T-helper 17 cell (primary cell): ENCODE measurements at places on chromosomes 12 and 14. TPM values are rescaled to one million over a fixed set of nuclear protein-coding genes. Genes with fewer than 3 reads are reported as not detected.

GRCh38 chr14:104967386-104968152 is 10.6 kb downstream of the AHNAK2 start:
- peaks cover 18% of the 10 kb centered on the region for H3K27me3 ChIP-seq
- H3K4me3 ChIP-seq: no peak overlapping the region
- DNase-seq: no peak
- peaks cover 2% of the 10 kb centered on the region for H3K36me3 ChIP-seq

- no peak within 1 kb of the TSS for H3K27ac ChIP-seq
- peaks cover 79% of the 10 kb centered on the region for H3K27me3 ChIP-seq
- peak within 1 kb of the TSS; percentile 73 for H3K4me3 ChIP-seq
- no peak for DNase-seq
- no peaks in the 10 kb centered on the region for H3K36me3 ChIP-seq
Measured at GRCh38 chr14:71932229-71932981, at the start of gene RGS6. Gene RGS6, plus strand, starts transcription at chr14:71932429.

- no peaks in the 10 kb centered on the region for H3K27me3 ChIP-seq
- H3K27ac ChIP-seq: no peak overlapping the region
- no peak for DNase-seq
- H3K4me1 ChIP-seq: no peaks in the 10 kb centered on the region
Measured at GRCh38 chr12:19288603-19289244, 150.6 kb upstream of the AEBP2 start.

DNA sequence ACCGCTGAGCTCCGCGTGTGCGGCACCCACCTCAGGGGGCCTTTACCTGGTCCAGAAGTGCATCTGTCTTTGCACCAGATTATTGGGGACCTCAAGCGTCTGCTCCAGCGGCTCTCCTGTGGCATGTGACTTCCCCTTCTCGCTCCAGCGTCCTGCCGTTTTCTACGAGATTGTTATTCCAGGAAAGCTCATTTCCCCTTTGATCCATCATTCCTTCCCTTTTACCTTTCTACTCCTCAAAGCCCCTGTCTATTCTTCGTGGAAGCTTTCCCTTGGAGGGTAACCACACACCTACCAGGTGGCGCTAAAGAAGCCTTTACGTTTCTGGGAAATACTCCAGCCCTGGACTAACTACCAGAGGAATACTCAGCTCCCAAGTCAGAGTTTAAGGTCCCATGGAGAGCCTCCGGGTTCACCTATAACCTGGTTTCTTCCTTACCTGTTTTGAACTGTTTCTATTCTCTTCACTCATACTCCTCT is 1.5 kb downstream of the FKBP4 start:
- peaks cover 28% of the 10 kb centered on the region for H3K4me1 ChIP-seq
- H3K36me3 ChIP-seq: no peaks in the 10 kb centered on the region
- H3K4me3 ChIP-seq: peak overlapping the region; percentile 92

DNA sequence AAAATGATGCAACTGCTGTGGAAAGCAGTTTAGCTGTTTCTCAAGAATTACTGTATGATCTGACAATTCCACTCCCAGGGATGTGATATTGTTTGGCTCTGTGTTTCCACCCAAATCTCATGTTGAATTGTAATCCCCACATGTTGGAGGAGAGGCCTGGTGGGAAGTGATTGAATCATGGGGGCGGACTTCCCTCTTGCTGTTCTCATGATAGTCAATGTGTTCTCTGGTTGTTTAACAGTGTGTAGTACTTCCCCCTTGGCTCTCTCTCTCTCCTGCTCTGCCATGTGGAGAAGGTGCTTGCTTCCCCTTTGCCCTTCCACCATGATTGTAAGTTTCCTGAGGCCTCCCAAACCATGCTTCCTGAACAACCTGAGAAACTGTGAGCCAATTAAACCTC is 93.4 kb upstream of the CPM start:
- H3K4me3 ChIP-seq: no peak overlapping the region
- no peak overlapping the region for H3K27ac ChIP-seq
- no peak for DNase-seq
- H3K36me3 ChIP-seq: no peaks in the 10 kb centered on the region
- peaks cover 32% of the 10 kb centered on the region for H3K27me3 ChIP-seq

- H3K36me3 ChIP-seq: no peaks in the 10 kb centered on the region
- no peak overlapping the region for H3K27ac ChIP-seq
- peaks cover 26% of the 10 kb centered on the region for H3K27me3 ChIP-seq
Measured at GRCh38 chr12:69096669-69097335, 142.6 kb upstream of the CPSF6 start.

DNA sequence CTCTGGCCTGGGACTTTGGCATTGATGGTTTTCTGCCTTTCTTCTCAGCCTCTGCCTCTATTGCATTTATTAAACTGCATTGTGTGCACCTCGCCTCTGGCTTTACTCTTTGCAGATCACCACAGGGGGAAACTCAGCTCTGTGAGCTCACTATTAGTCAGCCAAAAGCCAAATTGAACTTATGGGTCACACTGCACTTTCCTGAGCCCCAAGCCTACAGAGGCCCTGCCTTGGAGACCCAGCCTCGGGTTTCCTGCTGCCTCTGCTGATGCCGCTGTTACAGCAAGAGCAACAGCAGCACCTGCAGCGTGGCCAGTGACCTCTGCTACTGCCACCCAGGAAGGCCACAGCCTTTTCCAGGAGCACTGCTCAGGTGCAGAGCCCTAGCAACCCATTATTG is 122.5 kb downstream of the DAD1 start:
- no peaks in the 10 kb centered on the region for H3K36me3 ChIP-seq
- H3K4me3 ChIP-seq: no peak overlapping the region
- H3K27ac ChIP-seq: no peak overlapping the region
- no peaks in the 10 kb centered on the region for H3K4me1 ChIP-seq
- no peaks in the 10 kb centered on the region for H3K27me3 ChIP-seq

DNA sequence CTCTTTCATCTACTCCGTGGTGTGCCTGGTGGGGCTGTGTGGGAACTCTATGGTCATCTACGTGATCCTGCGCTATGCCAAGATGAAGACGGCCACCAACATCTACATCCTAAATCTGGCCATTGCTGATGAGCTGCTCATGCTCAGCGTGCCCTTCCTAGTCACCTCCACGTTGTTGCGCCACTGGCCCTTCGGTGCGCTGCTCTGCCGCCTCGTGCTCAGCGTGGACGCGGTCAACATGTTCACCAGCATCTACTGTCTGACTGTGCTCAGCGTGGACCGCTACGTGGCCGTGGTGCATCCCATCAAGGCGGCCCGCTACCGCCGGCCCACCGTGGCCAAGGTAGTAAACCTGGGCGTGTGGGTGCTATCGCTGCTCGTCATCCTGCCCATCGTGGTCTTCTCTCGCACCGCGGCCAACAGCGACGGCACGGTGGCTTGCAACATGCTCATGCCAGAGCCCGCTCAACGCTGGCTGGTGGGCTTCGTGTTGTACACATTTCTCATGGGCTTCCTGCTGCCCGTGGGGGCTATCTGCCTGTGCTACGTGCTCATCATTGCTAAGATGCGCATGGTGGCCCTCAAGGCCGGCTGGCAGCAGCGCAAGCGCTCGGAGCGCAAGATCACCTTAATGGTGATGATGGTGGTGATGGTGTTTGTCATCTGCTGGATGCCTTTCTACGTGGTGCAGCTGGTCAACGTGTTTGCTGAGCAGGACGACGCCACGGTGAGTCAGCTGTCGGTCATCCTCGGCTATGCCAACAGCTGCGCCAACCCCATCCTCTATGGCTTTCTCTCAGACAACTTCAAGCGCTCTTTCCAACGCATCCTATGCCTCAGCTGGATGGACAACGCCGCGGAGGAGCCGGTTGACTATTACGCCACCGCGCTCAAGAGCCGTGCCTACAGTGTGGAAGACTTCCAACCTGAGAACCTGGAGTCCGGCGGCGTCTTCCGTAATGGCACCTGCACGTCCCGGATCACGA is 2.2 kb downstream of the SSTR1 start:
- peaks cover 10% of the 10 kb centered on the region for H3K36me3 ChIP-seq
- H3K27me3 ChIP-seq: peaks cover 56% of the 10 kb centered on the region
- no peak for DNase-seq
- H3K4me3 ChIP-seq: peak overlapping the region; percentile 68
- H3K27ac ChIP-seq: no peak overlapping the region
- peaks cover 11% of the 10 kb centered on the region for H3K4me1 ChIP-seq

- H3K4me1 ChIP-seq: no peaks in the 10 kb centered on the region
- no peak for DNase-seq
- no peak overlapping the region for H3K4me3 ChIP-seq
- no peak overlapping the region for H3K27ac ChIP-seq
- no peaks in the 10 kb centered on the region for H3K36me3 ChIP-seq
- no peaks in the 10 kb centered on the region for H3K27me3 ChIP-seq
Measured at GRCh38 chr14:80278293-80279023, 67.2 kb upstream of the DIO2 start.

DNA sequence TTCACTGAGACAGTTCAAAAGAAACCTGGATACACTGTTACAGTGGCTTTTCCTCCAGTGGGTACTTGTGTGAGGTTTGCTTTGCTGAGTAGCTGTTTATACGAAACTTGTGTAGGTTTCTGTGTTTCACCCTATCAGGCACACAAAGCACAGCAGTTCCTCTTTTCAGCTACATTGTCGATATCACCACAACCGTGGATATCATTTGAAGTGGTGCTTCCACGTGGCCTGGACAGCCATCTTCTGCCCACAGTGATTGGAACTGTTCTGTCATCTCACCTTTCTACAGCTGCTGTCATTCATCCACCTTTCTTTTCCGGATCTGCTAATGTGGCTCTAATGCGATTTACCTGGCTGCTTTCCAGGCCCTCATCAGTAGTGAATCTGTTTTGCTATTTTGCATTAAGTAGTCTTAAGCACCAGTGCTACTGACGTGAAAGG is 368.8 kb downstream of the SYT1 start:
- H3K36me3 ChIP-seq: no peaks in the 10 kb centered on the region
- DNase-seq: no peak
- no peak overlapping the region for H3K27ac ChIP-seq
- no peaks in the 10 kb centered on the region for H3K27me3 ChIP-seq
- H3K4me3 ChIP-seq: no peak overlapping the region

GRCh38 chr14:72965249-72965648 is 39.0 kb downstream of the DCAF4 start:
- peaks cover 6% of the 10 kb centered on the region for H3K4me1 ChIP-seq
- H3K27me3 ChIP-seq: no peaks in the 10 kb centered on the region
- no peak for DNase-seq
- peaks cover 3% of the 10 kb centered on the region for H3K36me3 ChIP-seq
- peak overlapping the region; percentile 65 for H3K27ac ChIP-seq

GRCh38 chr14:52871606-52872005 is 79.2 kb downstream of the FERMT2 start:
- DNase-seq: no peak
- H3K36me3 ChIP-seq: peaks cover 7% of the 10 kb centered on the region
- peaks cover 5% of the 10 kb centered on the region for H3K27me3 ChIP-seq
- H3K27ac ChIP-seq: peak overlapping the region; percentile 41
- H3K4me3 ChIP-seq: no peak overlapping the region

DNA sequence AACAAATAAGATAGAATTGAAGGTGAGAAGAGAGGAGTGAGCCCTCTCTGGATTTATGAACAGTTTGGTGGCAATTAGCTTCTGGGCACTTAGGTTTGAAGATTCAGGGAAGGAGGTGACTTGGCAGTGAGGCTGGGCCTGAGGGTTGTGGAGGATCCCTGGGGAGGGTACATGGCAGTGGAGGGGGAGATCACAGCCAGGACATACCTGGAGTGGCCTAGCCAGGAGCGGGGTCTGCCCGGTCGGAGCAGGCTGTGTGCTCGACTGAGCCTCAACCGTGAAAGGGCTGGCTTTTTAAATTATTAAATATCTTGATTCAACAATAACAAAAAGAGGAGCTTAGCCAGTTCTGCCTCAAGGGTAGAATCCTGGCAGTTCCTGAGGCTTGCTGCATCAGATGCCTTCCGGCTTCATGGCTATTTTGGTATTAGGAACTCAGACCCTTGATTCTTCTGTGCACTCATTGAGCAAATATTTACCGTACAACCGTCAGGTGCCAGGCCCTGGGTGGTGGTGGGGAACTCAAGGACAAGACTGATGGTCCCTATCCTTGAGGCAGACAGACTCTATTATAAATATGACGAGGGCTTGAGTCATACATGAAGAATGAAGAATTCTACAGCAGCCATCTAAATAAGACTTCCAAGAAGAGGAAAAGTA is 73.4 kb downstream of the SPTB start:
- H3K4me1 ChIP-seq: peaks cover 2% of the 10 kb centered on the region
- peaks cover 2% of the 10 kb centered on the region for H3K36me3 ChIP-seq
- H3K4me3 ChIP-seq: no peak overlapping the region
- DNase-seq: no peak
- H3K27me3 ChIP-seq: peaks cover 23% of the 10 kb centered on the region

GRCh38 chr14:32627545-32628298 is 298.6 kb downstream of the AKAP6 start:
- peaks cover 6% of the 10 kb centered on the region for H3K27me3 ChIP-seq
- H3K4me1 ChIP-seq: peaks cover 3% of the 10 kb centered on the region
- H3K27ac ChIP-seq: no peak overlapping the region
- DNase-seq: no peak
- no peaks in the 10 kb centered on the region for H3K36me3 ChIP-seq

DNA sequence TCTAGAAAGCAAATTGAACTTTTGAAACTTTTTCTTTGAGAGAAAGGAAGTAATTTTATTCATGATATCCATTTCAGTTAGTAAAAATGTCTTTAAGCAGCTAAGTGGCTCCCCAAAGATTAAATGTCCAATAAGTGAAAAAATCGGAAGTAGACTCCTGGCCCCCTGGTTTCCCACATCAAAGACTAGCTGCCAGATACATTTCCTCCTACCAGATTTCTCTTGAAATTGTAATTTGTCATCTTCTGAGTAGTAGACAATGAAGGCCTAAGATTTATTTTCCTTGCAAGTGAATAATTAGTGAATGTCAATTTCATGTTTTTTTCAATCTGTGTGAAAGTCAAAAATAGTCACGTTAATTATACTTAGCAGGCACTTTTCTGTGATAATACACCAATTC is 321.9 kb downstream of the SYT1 start:
- no peaks in the 10 kb centered on the region for H3K4me1 ChIP-seq
- no peak overlapping the region for H3K27ac ChIP-seq
- H3K36me3 ChIP-seq: no peaks in the 10 kb centered on the region
- no peak for DNase-seq

ERP27 gene
- total RNA-seq: 14.9 TPM

SBNO1 gene
- 33.6 TPM for total RNA-seq

CD163L1 gene
- total RNA-seq: 0.08 TPM

SYNDIG1L gene
- not detected for total RNA-seq

PTPRB gene
- not detected for total RNA-seq

LBHD2 gene
- total RNA-seq: not detected

RPL10L gene
- not detected for total RNA-seq

GALNT16 gene
- 0.05 TPM for total RNA-seq
